ENCODE measurements at places on chromosomes 11 and 22.

GRCh38 chr11:133425245-133425644, 107.1 kb downstream of the OPCML start:
- no peak for DNase-seq

DNA sequence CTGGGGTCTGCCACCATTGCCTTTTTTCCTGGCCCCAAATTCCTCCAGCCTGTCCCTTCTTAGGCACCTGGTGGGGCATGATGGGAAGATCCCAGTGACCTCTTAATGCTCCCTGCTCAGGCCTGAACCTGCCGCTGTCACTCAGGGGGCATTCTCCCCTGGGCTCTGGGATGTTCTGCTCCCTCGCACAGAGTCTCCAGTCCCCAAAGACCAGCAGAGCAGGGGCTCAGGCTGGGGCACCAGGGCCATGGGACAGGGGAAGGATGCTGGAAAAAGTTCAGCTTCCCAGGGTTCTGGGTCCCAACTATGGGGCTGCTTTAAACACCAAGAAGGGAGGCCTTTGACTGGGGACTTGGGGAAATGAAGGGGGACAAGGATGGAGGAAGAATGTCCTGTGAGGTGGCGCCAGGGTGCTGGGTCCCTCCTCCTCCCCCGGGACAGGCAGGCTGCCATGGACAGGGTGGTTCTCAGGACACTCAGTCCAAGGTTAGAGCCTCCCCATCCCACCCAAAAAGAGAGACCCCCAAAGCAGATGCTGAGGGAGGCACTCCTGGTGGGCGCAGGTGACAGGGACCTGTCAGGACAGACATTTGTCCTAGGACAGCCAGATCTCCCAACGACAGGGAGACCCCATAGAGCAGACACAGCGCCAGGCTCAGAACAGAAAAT, 30.8 kb downstream of the IGLL5 start:
- DNase-seq: no peak

DNA sequence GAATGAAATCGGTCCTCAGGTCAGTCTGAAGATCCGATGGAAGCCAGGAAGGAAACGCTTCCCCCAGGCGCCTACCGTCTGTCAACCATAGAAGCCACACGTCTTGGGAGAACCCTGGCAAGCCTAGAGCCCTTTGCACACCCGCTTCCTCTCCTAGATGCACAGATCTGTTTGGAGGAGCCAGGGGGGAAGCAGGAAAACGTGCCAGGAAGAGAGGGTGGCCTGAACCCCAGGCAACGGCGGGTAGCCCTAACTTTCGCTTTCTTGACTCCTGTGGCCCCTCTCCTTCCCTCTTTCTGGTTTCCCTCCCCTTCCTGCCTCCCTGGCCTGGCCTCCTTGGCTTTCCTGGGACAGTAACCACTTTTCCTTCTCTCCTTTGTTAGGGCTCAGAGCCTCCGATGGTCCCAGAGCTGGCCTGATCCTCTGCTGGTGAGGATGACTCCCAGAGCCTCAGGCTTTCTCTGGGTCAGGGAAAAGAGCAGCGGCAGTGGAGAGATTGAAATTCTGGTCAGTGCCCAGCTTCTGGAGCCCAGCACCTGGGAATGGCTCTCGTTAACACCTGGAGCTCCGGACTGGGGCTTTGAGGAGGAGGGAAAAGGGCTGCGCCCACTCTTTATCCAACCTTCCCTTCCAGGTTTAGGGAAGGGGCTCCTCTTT, 2.1 kb downstream of the FXYD6 start:
- DNase-seq: no peak

GRCh38 chr11:47394322-47395222, 13.8 kb upstream of the SLC39A13 start:
- DNase-seq: peak; percentile 41

DNA sequence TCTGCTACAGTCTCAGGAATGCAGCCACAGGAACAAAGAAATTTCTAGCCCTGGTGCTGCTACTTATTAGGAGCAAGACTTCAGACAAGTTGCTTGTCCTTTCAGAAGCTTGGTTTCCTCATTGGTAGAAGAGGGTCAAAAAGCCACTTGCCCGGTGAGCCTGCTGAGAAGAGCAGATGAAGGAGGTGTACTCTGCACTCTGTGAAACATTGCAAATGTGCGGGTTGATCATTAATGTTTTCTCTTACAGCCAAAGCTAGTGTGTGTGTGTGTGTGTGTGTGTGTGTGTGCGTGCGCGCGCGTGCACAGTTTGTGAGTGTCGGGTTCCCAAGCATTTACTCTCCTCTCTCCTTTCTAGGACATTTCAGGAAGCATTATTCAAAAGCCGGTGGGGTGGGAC, 86.3 kb upstream of the NNMT start:
- DNase-seq: no peak

DNA sequence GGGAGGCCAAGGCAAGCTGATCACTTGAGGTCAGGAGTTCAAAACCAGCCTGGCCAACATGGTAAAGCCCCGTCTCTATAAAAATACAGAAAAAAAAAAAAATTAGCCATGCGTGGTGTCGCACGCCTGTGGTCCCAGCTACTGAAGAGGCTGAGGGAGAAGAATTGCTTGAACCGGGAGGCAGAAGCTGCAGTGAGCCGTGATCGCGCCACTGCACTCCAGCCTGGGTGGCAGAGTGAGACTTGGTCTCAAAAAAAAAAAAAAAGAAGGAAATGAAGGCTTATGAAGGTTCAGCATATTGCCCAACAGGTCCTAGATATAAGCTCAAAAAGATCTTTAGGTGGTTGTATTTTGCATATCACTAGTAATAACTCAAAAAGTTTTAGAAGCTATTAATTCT, 10.2 kb downstream of the ATL3 start:
- DNase-seq: no peak

- DNase-seq: no peak
Measured at GRCh38 chr22:50537765-50538164, 7.9 kb upstream of the KLHDC7B start.

- no peak for DNase-seq
Measured at GRCh38 chr11:6099577-6099976, 7.9 kb upstream of the OR56B4 start.

DNA sequence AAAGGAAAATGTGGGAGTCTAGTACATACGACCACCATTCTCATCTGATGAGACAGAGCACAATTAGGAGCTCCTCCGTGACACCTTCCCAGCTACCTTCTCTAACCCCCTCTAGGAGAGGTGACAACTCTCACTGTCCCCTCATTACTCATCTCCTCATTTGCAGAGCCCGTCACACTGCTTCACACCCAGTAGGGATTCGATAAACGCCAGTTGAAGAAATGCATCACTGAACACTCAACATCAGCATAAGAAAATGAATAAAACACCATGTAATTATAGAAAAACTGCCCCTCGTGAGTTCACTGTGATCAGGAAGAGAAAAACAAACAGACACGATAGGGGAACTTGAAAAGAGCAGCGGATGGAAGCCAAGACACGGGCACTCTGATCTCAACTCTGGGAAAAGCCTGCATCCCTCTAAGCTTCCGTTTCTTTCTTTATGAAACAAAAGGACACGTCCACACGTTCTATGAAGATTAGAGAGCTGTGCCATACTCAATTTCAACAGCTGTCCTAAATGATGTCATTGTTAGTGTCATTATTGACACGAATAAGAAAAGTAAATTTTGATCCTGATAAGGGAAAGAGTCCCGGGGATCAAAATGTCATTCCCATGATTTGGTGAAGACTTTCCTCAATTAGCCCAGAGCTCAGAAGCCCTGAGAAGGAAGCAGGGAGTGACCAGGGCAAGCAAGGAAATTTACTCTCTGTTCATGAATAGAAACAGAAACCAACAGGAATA, 356.9 kb downstream of the LARGE1 start:
- no peak for DNase-seq

GRCh38 chr11:110207123-110207522, 89.3 kb downstream of the RDX start:
- DNase-seq: no peak

DNA sequence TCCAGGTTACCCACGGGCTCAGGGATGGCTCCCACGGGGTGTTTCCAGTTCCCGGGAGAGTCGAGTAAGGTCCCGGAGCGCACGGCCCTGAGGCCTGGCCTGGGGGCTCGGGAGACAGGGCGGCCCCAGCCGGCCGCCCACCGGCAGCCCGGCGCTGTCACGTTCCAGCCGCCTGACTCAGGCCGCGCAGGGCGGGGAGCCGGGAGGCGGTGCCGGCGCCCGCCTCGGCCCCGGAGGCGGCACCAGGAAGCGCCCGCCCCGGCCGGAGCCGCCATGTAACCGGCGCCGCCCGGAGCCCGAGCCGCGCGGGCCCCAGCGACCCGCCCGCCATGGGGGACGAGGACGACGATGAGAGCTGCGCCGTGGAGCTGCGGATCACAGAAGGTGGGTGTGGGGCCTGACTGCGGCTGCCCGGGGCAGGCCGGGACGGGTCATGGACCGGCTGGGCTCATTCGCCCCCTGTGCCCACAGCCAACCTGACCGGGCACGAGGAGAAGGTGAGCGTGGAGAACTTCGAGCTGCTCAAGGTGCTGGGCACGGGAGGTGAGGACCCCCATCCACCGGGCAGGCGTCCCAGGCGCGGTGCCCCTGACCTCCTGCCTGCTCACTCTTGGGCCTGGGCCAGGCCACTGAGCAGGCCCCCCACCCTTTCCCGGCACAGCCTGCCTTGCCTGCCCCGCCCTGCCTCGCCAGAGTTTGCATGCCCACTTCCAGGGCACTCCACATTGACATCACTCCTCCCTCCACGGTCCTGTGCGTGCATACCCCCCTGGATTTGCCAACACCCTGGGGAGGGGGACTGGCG, at the start of gene RPS6KA4:
Gene RPS6KA4 (plus strand): TSS at position 256 of the 805 bp plus-strand sequence. CDS start 74 bp downstream, at position 330.
- peak; percentile 77 for DNase-seq

GRCh38 chr22:35452351-35452781, 52.4 kb downstream of the MCM5 start:
- no peak for DNase-seq

GRCh38 chr11:121767433-121767832, 314.7 kb upstream of the SORL1-AS1 start:
- DNase-seq: peak; percentile 11

DNA sequence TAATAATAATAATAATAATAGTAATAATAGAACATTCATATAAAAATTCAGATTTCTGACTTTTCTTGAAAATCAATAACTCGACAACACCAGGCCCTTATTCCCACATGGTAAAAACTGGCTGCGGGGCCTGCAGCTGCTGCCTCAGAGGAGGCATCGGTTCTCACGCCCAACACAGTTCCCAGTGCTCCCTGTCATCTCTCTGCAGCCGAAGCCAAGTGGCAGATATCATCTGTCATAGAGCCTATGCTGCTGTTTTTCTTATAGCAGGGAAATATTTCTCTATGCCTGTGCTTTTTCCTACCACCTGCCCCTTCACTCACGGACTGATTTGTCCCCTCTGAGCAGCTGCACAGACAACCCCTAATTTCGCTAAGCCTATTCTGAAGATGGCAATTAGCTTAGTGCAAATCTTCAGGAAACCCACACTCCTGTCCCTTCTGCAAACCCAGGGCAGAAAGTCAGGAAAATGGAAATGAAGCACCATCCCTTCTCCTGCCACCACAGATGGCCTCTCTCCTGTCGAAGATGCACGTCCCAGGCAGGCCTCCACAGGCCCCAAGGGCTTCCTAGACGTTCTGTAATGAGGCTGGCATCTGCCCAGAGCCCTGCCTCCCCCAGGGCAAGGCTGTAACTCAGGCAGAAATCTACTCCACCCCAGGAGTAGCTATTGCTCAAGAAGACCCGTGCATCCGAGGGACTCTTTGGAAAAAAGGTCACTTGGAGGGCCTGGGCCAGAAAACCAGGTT, 66.7 kb downstream of the SYN3 start:
- DNase-seq: no peak

DNA sequence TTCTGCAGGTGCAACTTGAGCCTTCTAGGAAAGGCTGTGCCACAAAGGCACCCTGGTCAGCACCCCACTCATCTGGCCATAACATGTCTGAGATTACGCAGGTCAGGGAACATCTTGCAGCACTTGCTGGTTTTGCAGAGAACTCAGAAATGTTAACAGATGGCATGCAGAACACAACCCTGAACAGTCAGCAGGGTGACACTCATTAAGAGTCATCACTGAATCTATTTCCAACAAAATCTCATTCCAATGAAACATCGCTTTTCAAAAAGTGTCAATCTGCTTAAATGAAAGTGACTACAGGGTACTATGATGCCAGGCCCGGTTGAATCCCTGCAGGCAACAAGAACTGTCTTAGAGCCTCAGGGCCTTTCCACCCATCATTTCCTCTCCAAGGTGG, 369.8 kb upstream of the CCDC90B start:
- DNase-seq: no peak

GRCh38 chr11:44243595-44244343, 66.2 kb downstream of the ALX4 start:
- peak; percentile 83 for DNase-seq

DNA sequence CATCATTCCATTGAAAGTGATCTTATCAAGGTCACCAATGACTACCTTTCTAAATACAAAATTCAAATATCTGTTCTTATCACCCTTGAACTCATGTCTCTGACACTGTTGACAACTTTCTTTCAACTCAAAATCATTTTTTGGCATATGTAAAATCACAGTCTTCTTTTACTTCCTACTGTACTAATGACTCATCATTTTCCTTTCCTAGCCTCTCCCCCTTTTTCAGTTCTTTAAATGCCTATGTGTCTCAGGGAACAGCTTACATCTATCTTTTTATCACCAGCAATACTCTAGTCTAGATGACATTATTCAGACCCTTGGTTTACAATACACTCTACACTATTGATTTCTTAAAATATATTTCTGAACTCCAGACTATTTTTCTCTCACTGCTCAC, 2220.7 kb upstream of the RAG2 start:
- DNase-seq: peak; percentile 17

GRCh38 chr11:125910226-125910849, 6.0 kb downstream of the DDX25 start:
- DNase-seq: no peak

DNA sequence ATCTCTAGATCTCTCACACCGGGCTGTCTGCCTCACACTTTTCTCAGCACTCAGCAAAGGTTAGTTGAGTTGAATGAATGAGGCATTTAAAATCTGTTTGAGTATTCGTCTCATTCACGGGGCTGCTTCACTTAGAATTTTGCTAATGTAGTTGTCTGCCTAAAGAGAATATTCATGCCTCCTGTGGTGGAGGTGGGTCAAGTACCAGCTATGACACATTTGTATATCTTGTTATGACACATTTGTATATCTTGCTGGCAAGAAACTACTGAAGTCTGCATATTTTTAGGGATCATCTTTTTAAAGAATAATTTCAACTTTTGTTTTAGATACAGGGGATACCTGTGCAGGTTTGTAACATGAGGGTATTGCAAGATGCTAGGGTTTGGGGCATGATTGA, 43.1 kb downstream of the LDLRAD3 start:
- DNase-seq: no peak

- DNase-seq: no peak
Measured at GRCh38 chr11:116517584-116517983, 255.2 kb downstream of the BUD13 start.
